ENCODE measurements at places on chromosomes 4 and X.

DNA sequence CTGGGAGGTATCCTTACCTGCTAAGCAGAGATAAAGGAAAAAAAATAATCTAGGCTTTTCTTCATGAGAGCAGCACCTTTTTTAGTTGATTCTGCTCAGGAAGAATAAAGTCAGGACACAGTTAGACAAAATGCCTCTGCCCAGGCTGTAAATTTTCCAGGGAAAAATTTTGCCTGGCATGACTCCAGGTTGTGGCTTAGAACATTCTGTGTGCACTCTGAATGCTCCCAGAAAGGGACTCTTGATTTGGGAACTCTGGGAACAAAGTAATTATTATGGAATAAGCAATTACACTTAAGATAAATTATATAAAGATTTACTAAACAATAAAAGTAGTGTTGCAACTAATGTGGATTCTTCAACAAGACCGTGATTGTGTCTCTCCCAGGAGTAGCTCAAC, 826.2 kb upstream of the TENM3 start:
- no peak for DNase-seq

GRCh38 chr4:129264008-129264657, 168.2 kb downstream of the C4orf33 start:
- DNase-seq = no peak

DNA sequence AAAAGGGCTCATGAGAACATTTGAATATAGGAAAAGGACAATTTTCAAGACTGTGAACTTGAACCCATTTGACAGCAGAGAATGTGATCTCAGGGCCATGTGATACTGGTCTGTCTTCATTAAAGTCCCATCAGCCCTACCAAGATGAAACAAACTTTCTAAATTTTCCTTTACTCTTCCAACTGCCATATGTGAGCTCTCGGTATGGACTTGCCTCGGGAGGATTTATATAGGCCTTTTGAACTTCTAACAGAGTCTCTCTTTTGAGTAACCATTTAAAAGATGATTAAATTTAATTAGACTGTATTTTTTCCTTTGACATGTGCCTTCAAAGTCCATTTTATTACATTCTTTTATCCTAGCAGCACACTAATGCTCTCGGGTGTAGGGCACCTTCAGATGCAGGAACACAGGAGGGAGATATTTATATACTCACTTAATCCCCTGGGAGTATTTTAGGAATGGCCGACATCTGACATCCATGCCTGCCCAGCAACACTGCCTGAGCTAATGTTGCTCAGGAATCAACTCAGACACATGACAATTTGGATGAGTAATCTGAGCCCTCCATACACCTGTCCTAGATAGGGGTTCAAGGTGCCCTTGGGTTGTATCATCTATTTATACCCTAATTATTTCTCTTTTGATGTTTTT, 155.0 kb downstream of the SLC7A11 start:
- no peak for DNase-seq

GRCh38 chr4:1855333-1856070, 454 bp downstream of the LETM1 start:
- peak; percentile 34 for DNase-seq

- peak; percentile 59 for DNase-seq
Measured at GRCh38 chrX:151702026-151702714, 6.9 kb downstream of the PRRG3 start.

- no peak for DNase-seq
Measured at GRCh38 chrX:55028040-55028439, 2.7 kb downstream of the ALAS2 start.

DNA sequence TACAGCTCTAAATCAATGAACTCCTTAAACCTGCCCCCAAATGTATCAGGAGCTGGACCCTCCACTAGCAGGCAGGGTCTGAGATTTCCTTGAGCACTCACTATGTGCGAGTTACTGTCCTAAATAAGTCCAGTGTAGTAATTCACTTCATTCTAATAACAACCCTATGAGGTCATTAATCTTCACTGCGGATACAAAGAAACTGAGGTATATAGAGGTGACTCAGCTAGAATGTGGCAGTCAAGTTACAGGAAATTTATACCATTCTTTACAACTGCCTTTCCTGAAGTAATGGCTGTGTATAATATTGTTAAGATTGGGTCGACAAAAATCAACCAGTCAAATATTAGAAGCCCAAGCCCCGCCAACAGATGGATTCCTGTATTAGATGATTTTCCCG, 473.9 kb upstream of the FTHL17 start:
- DNase-seq = no peak

DNA sequence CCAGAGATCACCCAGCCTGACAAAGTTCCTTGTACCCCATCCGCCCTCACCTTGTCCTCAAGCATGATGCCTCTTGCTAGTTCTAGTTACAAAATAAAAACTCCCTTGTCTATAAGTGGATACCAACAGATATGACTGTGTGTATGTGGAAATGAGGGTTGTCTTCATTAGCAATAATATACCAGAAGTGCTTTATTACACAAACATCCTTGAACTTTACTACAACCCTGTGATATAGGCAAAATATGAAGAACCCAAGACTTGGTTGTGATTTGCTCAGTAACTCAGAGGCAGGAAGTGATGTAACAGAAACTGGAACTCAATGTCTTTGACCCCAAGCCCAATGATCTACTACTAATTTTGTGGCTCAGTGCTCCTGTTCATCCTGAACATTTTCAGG, 97.6 kb downstream of the AKAP4 start:
- DNase-seq = no peak

GRCh38 chrX:130789793-130790192, 113.2 kb downstream of the ENOX2 start:
- no peak for DNase-seq

- DNase-seq = no peak
Measured at GRCh38 chrX:105872941-105873340, 50.6 kb downstream of the NRK start.

DNA sequence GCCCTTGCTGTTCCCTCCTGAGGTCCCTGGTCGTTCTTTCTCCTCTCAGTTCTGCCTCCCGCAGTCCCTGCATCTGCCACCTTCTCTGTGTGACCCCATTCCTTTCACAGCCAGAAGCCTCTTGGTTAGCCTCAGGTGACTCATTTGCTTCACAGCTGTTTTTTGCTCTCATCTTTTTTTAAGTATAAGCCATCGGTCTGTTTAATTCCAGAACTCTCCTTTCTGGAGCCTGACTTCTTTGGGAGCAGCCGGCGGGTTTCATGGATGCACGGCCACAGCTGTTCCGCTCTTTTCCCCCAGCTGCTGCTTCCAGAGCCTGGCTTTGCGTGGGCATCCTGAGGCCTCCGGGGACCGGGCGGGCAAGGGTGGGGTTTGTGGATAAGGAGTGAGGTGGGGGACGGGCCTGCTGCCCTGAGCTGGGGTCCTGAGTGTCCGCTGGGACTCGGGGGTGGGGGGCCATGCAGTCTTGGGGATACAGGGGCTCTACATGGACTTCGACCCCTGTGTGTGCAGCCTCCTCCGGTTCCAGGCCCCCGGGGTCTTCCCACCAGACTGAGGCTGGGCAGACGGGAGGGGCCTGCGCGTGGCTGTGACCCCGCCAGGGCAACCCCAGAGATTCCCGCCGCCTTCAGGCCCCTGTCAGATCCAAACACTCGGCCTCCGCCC, 46.7 kb downstream of the PCGF3 start:
- DNase-seq = no peak

DNA sequence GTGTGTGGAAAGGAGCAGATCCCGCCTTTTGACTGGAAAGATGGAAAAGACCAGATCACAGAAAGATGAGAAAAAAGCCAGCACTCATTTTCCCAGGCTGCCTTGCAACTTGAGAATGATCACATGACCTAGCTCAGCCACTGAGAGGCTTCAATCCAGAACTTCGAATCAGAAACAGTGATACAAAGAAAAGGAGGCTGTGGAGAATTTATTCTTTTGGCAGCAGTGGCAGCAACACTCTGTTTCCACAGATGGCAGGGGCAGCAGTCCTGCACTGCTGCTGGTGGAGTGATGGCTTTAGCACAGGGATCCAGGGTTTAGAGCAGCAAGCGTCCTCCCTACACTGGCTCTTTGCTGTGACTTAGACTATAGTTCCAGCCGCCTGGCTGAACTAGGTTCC, 77.8 kb upstream of the SH3RF1 start:
- DNase-seq = no peak

GRCh38 chrX:9352243-9352642, 112.6 kb upstream of the TBL1X start:
- DNase-seq = no peak

DNA sequence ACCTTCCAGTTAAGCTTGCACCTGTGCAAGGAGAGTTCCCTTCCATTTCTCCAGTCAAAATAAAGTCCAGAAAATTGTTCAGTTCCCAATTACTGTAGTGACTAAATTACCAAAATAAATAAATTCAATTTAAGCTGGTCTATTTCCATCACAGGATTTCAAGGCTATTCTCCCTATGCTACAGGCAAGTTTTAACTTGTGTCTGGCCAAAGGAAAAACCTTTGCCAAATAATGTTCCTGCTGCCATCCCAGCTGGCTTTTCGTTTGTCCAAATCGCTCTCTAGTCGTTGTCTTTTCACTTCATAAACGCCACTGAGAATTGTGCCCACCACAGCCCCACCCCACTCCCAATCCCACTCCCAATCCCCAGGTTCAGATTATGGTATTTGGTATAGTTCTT, 2.4 kb downstream of the KCTD8 start:
- no peak for DNase-seq
